ENCODE measurements at places on chromosomes 4 and X.

- no peaks in the 10 kb centered on the region for H3K27me3 ChIP-seq
- H3K36me3 ChIP-seq: no peaks in the 10 kb centered on the region
- H3K27ac ChIP-seq: no peak overlapping the region
- H3K4me1 ChIP-seq: no peaks in the 10 kb centered on the region
- no peak overlapping the region for H3K4me3 ChIP-seq
- DNase-seq: no peak
Measured at GRCh38 chrX:25733148-25733547, 405.0 kb upstream of the MAGEB18 start.

DNA sequence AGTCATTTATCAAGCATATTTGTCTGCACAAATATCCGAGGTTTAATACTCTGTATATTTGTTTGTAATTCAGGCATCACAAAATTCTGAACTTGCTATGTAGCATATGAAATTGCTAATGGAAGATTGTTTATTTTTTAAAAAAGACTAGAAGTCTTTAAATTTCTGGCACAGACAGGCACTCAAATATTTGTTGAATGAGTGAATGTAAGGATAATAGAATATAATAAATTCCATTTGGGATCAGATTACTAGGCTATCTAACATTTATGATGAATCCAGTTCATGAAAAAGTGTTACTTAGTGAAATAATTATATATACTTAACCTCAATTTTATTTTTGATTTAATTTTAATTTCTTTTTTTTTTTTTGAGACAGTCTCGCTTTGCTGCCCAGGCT is 30.4 kb upstream of the TEC start:
- H3K27ac ChIP-seq: no peak overlapping the region
- H3K27me3 ChIP-seq: peaks cover 2% of the 10 kb centered on the region
- H3K4me1 ChIP-seq: no peaks in the 10 kb centered on the region
- H3K36me3 ChIP-seq: no peaks in the 10 kb centered on the region

- H3K4me3 ChIP-seq: no peak overlapping the region
- H3K4me1 ChIP-seq: no peaks in the 10 kb centered on the region
- no peaks in the 10 kb centered on the region for H3K27me3 ChIP-seq
- no peak for DNase-seq
Measured at GRCh38 chr4:181860668-181861067, 382.5 kb upstream of the TENM3 start.

GRCh38 chrX:40996886-40997530 is 88.2 kb upstream of the USP9X start:
- no peaks in the 10 kb centered on the region for H3K36me3 ChIP-seq
- DNase-seq: peak; percentile 34
- no peaks in the 10 kb centered on the region for H3K27me3 ChIP-seq
- H3K4me1 ChIP-seq: no peaks in the 10 kb centered on the region
- H3K4me3 ChIP-seq: no peak overlapping the region
- no peak overlapping the region for H3K27ac ChIP-seq

DNA sequence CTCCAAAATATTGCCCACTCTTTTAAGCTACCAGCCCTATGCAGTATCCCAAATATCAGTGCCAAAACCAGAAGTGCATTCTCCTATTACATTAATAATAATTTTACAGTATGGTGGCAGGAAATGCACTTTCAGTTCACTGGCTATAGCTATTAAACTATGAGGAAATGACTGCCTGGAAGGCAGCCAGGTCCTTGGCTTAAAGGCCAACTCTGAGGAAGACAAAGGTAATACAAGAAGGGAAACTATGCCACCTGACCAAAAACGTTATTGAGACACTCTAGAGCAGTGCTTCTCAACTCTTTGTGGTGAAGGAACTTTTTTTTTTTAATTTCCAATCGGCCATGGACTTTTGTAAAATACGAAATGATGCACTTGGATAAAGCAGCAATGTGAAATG is 133.6 kb upstream of the VAMP7 start:
- H3K36me3 ChIP-seq: no peaks in the 10 kb centered on the region
- no peak for DNase-seq
- H3K27me3 ChIP-seq: no peaks in the 10 kb centered on the region
- H3K4me1 ChIP-seq: no peaks in the 10 kb centered on the region

- H3K27me3 ChIP-seq: no peaks in the 10 kb centered on the region
- peaks cover 53% of the 10 kb centered on the region for H3K4me1 ChIP-seq
- H3K4me3 ChIP-seq: peak overlapping the region; percentile 39
- peak overlapping the region; percentile 56 for H3K27ac ChIP-seq
- H3K36me3 ChIP-seq: no peaks in the 10 kb centered on the region
- no peak for DNase-seq
Measured at GRCh38 chr4:40254608-40255392, 58.0 kb downstream of the RHOH start.

GRCh38 chrX:106201502-106202178 is 33.5 kb downstream of the PWWP3B start:
- H3K36me3 ChIP-seq: no peaks in the 10 kb centered on the region
- DNase-seq: no peak
- H3K4me1 ChIP-seq: no peaks in the 10 kb centered on the region
- no peak overlapping the region for H3K4me3 ChIP-seq

DNA sequence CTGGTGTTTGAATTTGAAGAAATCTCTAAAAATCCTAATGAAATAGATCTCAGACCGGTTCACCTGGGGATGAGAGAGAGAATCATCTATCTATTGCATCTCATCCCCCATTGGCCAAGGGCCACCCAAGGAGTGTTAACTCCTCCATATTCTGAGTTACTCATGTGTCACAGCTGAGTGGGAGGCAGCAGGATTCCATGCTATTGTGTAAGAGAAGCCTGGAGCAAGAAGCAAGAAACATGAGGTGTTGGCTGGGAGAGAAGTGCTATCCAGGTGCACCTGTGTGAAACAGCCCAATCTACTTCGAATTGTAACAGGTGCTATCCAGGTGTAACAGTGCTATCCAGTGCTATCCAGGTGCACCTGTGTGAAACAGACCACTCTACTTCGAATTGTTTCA is 150.3 kb upstream of the MAOA start:
- no peaks in the 10 kb centered on the region for H3K4me1 ChIP-seq
- no peaks in the 10 kb centered on the region for H3K27me3 ChIP-seq
- H3K27ac ChIP-seq: no peak overlapping the region
- H3K4me3 ChIP-seq: no peak overlapping the region
- DNase-seq: no peak
- H3K36me3 ChIP-seq: no peaks in the 10 kb centered on the region

DNA sequence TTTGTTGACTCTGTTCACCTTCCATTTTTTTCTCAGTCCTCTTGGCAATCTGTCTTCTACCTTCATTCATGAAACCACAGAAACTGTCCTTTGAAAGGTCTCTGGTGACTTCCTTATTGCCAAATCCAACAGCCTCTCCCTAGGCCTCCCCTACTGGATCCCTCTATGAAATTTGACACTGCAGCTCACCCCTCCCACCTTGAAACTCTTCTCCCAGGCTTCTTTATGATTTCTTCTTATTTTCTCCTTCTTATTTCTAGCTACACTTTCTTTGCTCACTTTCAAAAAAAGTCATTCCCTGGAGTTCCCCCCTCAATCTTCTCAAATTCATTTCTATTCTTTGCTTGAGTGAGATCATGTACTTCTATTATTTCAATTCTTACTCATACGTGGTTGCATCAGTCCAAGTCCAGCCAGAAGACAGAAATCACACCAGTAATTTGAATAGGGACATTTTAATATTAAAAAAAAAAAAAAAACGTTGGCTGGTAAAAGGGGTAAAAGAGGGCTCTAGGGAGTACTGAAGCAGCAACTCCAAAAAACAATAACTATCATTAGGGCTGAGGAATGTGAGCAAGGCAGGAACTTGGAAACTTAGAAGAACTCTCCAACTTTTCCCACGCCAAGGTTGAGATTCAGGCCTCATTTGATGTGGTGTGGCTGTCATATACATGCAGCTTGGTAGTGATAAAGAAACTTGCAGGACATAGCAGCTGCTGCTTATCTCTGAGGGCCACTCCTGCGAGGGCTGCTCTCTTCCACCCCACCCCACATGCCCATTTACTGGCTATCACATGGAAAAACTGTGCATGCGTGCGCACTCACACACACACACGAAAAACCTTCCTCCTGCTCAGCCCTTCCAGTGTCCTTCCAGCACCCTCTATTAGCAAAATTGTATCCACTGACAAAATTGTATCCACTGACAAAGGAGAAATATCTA is 169.8 kb upstream of the GALNT7 start:
- no peak overlapping the region for H3K4me3 ChIP-seq
- H3K36me3 ChIP-seq: no peaks in the 10 kb centered on the region
- H3K27ac ChIP-seq: no peak overlapping the region
- H3K4me1 ChIP-seq: no peaks in the 10 kb centered on the region
- H3K27me3 ChIP-seq: no peaks in the 10 kb centered on the region

- H3K4me3 ChIP-seq: no peak overlapping the region
- no peak for DNase-seq
- no peaks in the 10 kb centered on the region for H3K36me3 ChIP-seq
- H3K27ac ChIP-seq: no peak overlapping the region
- H3K27me3 ChIP-seq: no peaks in the 10 kb centered on the region
- no peaks in the 10 kb centered on the region for H3K4me1 ChIP-seq
Measured at GRCh38 chr4:114911111-114911510, 202.3 kb downstream of the NDST4 start.

- DNase-seq: no peak
- no peaks in the 10 kb centered on the region for H3K27me3 ChIP-seq
- no peak overlapping the region for H3K27ac ChIP-seq
Measured at GRCh38 chrX:121191779-121192178, 144.4 kb downstream of the GLUD2 start.

DNA sequence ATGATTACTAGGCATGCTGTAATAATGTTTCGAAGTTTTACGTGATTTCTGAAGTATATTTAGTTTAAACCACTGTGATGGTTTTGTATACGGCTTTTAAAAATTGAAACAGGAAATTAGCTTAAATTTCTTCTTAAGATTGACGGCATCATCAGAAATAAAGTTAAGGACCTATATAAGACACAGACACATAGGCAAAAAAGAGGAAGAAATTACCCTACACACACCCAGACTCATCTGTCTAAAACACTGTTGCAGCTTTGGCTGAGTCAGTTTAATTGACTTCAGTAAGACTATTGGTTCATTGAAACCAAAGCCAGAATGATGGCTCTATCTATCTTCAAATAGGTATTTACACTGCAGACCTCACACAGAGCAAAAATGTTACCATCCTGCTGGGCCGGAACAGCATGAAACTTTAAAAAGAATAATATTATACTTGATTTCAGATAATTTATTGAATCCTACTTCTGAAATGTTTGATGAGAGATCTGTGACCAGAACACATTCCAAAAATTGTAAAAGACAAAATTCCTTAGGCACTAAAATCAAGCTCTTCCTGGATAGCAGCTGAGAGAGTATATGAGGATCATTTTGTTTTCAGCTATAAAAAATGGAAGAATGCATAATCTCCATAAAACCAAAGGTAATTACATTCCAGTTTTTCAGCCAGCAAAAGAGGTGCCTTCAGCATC is 4.5 kb downstream of the HHIP start:
- no peak overlapping the region for H3K4me3 ChIP-seq
- DNase-seq: no peak
- peaks cover 14% of the 10 kb centered on the region for H3K27me3 ChIP-seq
- no peak overlapping the region for H3K27ac ChIP-seq
- peaks cover 16% of the 10 kb centered on the region for H3K4me1 ChIP-seq

DNA sequence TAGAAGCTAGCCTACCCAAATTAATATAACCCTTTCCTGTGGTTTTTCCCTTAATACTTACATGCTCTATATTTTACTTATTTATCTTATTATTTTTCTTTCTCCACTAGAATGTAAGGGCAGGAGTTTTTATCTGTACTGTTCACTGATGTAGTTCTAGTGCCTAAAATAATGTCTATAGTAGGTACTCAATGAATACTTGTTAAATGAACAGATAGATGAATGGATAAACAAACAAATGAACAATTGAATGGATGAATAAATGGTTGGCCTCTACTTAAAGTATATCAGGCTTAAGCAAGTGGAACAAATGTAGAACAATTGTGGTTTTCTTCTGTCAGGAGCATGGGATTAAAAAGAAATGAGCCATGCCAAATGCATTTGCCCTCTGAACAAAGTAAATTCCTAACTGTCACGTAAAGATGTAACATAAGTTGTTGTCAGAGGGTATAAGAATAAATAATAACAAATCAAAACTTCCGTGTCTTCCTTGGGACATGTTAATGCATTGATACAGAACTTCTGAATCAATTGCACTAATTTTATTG is 54.1 kb downstream of the SYTL5 start:
- no peaks in the 10 kb centered on the region for H3K36me3 ChIP-seq
- no peak for DNase-seq
- no peak overlapping the region for H3K27ac ChIP-seq
- H3K4me1 ChIP-seq: no peaks in the 10 kb centered on the region
- no peak overlapping the region for H3K4me3 ChIP-seq

GRCh38 chrX:150871341-150871811 is 27.1 kb downstream of the CD99L2 start:
- H3K27me3 ChIP-seq: no peaks in the 10 kb centered on the region
- no peak overlapping the region for H3K4me3 ChIP-seq
- no peak overlapping the region for H3K27ac ChIP-seq
- H3K36me3 ChIP-seq: no peaks in the 10 kb centered on the region
- H3K4me1 ChIP-seq: no peaks in the 10 kb centered on the region
- no peak for DNase-seq

- H3K36me3 ChIP-seq: no peaks in the 10 kb centered on the region
- no peak overlapping the region for H3K27ac ChIP-seq
- H3K4me1 ChIP-seq: no peaks in the 10 kb centered on the region
- no peak for DNase-seq
- no peaks in the 10 kb centered on the region for H3K27me3 ChIP-seq
Measured at GRCh38 chrX:109822861-109823260, 89.8 kb upstream of the ACSL4 start.

DNA sequence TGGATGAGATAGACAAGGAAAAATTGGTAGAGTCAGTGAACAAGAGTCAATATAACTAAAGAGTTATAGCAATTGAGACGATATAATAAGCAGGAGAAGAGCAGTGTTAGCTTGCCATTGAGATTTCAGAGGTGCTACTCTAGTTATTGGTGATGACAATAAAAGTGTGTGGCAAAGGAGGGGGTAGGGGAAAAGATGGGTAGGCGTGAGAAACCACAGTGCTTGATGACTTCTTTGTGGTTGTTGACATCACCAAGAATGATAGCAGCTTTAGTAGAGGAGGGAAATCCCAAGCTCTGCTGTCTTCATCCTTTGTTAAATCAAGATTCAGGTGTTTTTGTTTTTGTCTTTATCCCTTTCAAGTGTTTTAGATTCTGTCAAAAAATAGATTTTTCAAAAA is 179.9 kb upstream of the PPP3CA start:
- DNase-seq: peak; percentile 54
- no peak overlapping the region for H3K4me3 ChIP-seq
- H3K27ac ChIP-seq: no peak overlapping the region
- H3K36me3 ChIP-seq: no peaks in the 10 kb centered on the region

GRCh38 chrX:106401965-106402559 is 209.7 kb upstream of the RADX start:
- no peak overlapping the region for H3K27ac ChIP-seq
- H3K27me3 ChIP-seq: no peaks in the 10 kb centered on the region
- no peaks in the 10 kb centered on the region for H3K36me3 ChIP-seq
- no peaks in the 10 kb centered on the region for H3K4me1 ChIP-seq
- H3K4me3 ChIP-seq: no peak overlapping the region
- no peak for DNase-seq
